Activated CD8-positive, alpha-beta T cell treated with anti-CD3 and anti-CD28 coated beads, Interleukin-2, amount 10 ng/mL, durations not matched to agents 7 days and 5 days (primary cell): ENCODE measurements at places on chromosomes 3 and 15.
A peak's percentile ranks its signal among the peaks of the same experiment; 100 is the strongest.

DNA sequence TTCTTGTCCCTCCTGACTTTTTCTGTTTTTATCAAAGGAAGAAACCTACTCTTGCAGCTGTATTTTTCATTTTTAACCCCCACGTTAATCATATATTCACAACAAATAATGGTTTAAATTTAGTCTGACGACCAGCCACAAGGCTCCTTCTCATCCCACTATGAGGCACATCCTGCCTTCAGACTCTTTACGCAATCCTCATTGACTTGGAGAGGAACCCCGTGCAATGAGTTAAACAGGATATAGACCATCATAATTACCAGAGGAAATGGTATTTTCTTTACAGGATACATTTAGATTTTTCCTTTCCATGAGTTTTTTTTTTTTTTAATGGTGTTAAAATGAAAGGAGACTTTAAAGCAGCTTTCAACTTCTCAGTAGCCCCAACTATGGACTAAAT, 68.5 kb downstream of the WWTR1 start:
- no peak for DNase-seq

DNA sequence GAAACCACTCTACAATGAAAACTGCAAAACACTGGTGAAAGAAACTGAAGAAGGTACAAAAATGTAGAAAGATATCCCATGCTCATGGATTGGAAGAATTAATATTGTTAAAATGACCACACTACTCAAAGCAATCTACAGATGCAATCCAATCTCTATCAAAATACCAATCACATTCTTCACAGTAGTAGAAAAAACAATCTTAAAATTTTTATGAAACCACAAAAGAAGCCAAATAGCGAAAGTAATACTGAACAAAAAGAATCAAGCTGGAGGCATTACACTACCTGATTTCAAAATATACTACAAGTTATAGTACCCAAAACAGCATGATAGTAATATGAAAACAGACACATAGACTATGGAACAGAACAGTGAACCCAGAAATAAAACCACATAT, 36.9 kb downstream of the TXNRD3 start:
- DNase-seq: no peak

DNA sequence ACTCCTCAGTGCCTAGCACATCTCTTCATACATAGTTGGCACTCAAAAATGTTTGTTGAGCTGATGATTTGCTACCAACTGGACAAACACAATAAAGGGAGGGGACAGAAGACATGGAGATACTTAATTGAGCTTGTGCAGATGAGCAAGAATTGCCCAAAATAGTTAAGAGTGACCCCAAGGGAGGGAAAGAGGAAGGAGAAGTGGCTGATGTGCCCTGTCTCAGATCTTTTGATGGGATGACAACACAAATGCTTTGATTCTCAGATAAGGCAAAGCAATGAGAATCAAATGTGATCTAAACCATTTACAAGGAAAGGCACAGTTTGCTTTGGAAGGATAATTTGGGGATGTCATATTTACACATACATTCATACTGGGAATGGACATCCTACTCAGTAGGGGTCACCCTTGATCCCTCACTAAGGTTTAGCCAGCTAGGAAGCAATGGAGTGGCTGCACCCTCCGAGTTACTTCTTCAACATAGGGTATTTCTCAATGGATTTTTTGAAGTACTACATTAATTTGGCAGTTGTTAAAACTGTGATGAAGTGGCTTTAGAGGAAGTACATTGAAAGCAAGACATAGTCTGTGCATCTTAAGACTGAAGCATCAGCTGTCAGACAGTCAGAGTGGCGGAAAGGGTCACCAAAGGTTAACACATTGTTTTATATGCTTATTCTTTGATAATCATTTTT, 21.9 kb upstream of the SSR3 start:
- DNase-seq: no peak

GRCh38 chr3:164832216-164832615, 246.1 kb downstream of the SI start:
- no peak for DNase-seq

DNA sequence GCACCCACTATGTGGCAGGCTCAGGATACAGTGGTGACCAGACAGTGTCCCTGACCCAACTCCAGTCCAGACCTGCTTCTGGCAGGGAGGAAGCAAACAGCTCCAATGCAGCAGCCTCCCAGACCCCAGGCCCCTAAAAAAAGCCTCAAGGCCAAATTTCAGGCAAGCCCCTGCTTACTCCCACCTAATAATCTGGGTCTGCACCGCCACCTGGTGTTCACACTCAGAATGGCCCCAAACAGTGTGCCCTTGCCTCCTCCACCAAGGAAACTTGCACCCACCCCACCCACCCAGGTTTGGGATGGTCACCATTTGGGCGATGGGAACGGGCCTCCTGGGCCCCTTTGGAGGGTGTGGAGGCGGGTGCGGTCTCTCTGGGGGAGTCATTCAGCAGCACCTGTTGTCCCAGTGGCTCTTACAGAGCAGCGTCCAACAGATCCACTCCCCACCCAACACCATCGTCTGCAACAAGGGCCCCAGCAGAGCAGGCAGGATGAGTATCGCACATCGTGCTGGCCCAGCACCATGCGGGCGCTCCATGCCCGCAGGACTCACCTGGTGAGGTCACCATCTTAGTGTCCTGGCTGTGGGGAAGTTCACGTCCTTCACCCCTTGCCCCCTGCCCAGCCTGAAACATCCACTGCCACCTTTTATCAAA, 17.3 kb downstream of the C3orf18 start:
- DNase-seq: peak; percentile 80

- DNase-seq: no peak
These were observed 59.8 kb downstream of the GLDN start for GRCh38 chr15:51401051-51401780.

- no peak for DNase-seq
These were observed 590.4 kb downstream of the PDCD6IP start for GRCh38 chr3:34388830-34389229.

DNA sequence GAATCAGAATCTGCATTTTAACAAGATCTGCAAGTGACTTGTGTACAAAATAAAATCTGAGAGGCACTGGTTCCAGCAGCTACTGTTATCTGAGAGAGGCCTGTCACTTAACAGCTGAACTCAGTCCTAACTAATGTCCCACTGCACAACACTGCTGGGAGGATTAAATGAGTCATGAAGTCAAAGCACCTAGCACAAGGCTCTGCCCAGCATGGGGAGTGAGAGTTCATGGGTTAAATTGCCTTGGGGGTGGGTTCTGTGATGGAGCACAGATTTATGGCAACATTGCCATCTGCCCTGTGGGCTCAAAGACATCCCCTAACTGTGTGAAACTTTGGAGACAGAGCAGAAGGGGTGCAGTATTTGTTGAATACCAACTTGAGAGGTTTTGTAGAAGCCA, 250.9 kb downstream of the PLCL2 start:
- DNase-seq: no peak

DNA sequence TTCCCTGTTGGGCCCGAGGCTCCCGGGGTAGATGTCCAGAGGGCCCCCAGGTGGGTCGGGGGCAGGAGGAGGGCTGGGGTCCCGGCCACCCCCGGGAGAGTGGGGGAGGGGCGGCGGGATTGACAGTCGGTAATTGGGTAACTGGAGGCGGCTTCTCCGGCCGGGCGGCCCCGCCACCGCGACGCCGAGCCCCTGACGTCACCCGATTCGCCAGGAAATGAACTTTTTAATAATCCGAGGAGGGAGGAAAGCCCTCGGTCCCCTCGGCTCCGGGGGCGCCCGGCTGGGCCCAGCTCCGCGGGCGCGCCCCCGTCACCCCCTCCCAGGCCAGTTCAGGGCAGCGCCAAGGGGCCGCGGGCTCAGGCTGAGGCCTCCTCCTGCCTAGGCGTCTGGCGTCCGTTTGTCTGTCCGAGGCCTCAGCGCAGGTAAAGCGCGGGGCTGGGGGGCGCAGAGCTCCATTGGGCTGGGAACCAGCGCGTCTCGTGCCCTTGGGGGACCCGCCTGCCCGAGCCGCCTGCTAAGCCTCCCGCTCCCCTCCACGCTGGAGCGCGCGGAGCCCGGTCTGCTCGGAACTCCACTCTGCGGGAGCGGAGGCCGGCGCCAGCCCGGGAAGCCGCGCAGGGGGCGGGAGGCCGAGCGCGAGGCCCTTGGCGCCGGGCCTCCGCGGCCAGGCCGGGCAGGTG, 3.9 kb downstream of the GATA2 start:
- DNase-seq: peak; percentile 49

- no peak for DNase-seq
These were observed 41.8 kb downstream of the CHSY1 start for GRCh38 chr15:101210058-101210457.

DNA sequence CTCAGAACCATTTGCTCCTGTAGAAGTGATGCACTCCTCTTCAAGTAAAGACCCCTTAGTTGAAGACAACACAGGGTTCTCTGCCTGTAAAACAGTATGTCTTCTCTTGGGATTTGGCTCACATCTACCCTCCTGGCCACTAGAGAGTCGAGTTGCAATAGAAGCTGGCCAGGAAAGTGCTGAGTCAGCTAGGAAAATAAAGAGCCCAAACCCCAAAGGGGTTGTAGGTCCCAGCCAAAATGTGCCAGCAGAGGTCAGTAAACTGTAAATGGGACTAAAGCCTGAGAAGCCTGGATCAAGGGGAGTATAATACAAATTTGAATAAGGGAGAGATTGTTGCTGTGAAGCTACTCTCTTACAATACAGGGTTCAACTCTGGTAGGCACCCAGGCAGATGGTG, 37.2 kb upstream of the THBS1 start:
- no peak for DNase-seq

- no peak for DNase-seq
These were observed 16.9 kb upstream of the TSC22D2 start for GRCh38 chr3:150391161-150391560.

DNA sequence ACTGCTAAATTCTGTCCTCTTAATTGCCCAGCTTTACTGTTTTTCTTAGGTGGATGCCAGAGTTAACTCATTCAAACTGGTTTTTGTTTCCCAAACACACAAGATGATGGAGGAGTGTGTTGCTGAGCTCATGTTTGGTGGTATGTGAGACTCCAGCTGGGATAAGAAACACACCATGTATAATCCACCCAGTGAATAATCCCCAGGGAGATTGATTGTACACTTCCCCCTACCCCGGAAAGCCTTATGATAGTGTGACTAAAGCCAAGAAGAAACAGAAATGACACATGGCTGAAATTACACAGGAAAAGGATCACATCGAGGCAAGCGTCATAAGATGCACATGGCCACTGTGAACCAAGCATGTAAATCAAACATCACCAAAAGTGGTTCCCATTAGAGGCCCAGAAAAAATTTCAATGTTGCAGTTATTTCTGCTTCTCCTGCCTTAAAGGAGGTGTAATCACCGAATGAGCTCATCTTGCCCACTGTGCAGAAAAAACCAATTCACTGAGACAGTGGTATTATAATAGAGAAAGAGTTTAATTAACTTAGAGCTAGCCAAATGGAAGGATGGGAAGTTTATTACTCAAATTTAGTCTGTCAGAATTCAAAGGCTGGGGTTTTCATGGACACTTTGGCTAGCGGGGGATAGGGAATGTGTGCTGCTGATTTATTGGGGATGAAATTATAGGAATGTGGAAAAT, 56.7 kb upstream of the MAGI1 start:
- DNase-seq: no peak

DNA sequence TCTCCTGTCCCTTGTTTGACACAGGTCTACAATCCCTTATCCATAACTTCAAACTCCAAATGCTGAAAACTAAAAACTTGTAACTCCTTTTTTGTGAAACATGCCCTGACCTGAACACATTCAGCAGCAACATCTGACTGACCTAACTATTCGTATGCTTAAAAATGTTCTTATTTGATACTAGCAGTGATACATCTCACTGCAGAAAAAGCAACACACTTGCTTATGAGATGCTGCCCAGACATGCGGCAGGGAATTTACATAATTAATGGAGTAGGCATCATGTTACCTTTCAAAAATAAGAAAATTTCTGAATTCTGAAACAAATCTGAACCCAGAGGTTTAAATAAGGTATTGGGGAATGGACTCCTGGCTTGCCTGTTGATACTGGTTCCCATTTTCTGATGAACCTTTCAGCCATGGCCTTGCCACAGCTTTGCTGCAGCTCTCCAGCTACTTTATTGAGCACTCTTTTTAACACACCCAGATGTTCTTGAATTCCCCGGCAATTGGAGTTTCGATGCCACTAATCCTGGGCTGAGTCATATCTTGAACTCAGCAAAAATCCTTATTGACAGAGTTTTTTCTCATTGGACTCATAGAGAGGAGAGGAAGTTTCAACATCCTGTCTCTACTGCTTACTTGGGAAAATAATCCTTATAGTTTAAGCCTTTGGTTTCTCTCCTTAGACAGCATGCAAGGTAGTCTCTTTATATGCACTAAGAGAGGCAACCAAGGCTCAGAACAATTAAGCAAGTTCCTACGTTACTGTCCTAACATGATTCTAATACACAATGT, 296.6 kb upstream of the LMCD1 start:
- DNase-seq: no peak

- DNase-seq: no peak
These were observed 69.0 kb downstream of the TIGIT start for GRCh38 chr3:114362815-114363214.

- peak; percentile 68 for DNase-seq
These were observed 46.1 kb upstream of the RASGRP1 start for GRCh38 chr15:38610748-38611147.

- no peak for DNase-seq
These were observed 80.7 kb downstream of the SATB1 start for GRCh38 chr3:18344306-18345014.

DNA sequence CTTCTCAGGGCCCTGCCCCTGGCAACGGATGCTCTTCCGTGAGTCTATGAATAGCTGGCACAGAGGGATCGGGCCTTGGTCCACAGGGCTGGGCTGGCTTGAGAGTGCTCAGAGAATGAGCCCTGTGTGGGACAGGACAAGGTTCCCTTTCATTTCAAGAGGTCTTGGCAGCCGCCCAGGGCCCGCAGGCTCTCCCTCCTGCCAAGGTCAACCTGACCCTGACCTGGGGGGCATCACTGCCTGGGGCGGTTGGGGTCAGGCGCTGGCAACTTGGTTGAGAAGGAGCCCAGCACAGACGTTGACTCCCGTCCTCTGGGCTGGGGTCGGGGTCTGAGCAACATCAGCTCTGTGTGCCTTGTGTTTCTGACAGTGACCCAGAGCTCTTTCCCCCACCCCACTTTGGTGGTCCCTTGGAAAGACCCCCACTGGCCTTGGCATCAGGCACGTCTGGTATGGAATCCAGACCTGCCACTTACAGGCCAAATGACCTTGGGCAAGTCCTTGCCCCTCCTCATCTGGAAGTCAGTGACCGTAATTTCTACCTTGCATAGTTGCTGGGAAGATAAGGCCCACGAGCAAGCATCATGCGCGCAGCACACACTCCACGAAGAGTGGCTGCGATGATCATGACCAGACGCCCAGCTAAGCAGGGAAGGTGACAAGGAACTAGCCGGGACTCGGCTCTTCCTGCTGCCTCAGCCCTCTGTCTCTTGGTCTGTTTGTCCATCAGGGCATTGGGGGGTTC, 36.4 kb downstream of the EPHB3 start:
- no peak for DNase-seq

DNA sequence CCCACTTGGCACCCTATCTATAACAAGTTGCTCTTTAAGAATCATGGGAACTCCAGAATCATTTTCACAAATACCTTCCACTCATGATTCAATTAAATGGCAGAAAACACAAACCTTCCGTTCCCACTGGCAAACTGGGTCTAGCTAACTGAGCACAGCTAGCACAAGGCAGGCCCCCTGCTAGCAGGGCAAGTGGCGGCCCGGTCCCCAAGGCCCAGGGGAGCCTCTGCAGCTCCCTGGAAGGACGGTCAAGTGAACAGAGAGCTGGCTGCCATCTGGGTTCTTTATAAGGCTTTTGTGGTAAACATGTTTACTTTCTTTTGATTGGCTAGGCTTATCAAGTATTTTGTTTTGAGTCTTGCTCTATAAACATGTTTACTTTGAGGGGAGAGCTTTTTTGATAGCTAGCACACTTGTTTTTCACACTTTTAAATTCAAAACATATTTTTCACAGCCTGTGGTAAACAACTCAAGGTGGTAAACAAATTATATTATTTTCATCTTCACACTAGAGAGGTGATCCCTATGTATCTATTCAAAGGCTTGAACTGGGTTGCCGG, 81.4 kb downstream of the FOXP1 start:
- no peak for DNase-seq
